ENCODE measurements at places on chromosomes 2 and 18.
A peak's percentile ranks its signal among the peaks of the same experiment; 100 is the strongest.

DNA sequence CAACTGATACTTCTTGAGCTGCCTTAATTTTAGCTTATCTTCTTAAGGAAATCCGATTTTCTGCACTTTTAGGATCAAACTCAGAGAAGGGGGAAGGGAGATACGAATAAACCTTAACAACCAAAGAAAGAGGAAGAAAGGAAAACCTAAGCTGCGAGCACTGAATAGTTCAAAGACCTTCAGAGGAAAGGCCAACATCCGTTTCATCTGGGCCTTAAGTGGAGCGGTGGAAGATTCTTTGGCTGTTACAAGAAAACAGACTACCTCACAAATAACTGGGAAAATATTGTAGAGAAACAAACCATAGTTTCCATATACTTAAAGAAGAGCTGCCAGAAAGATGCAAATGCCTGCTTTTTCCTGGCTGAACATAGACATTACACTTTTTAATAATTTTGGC, 43.6 kb downstream of the VIT start:
- H3K4me3 ChIP-seq, result no peak overlapping the region
- no peak overlapping the region for H3K27ac ChIP-seq
- no peaks in the 10 kb centered on the region for H3K36me3 ChIP-seq
- DNase-seq, result no peak
- H3K27me3 ChIP-seq, result no peaks in the 10 kb centered on the region
- no peaks in the 10 kb centered on the region for H3K4me1 ChIP-seq

GRCh38 chr2:109345091-109345490, 216.1 kb downstream of the SH3RF3 start:
- H3K4me1 ChIP-seq, result peaks cover 16% of the 10 kb centered on the region
- no peak overlapping the region for H3K27ac ChIP-seq
- no peak overlapping the region for H3K4me3 ChIP-seq
- H3K36me3 ChIP-seq, result no peaks in the 10 kb centered on the region
- H3K27me3 ChIP-seq, result no peaks in the 10 kb centered on the region
- no peak for DNase-seq

- DNase-seq, result peak; percentile 85
- H3K36me3 ChIP-seq, result peaks cover 5% of the 10 kb centered on the region
- no peak overlapping the region for H3K4me3 ChIP-seq
- H3K27me3 ChIP-seq, result no peaks in the 10 kb centered on the region
- peaks cover 26% of the 10 kb centered on the region for H3K4me1 ChIP-seq
Observed at GRCh38 chr2:47488870-47489584, 86.1 kb downstream of the MSH2 start.

- no peak overlapping the region for H3K4me3 ChIP-seq
- DNase-seq, result no peak
- no peaks in the 10 kb centered on the region for H3K27me3 ChIP-seq
- H3K27ac ChIP-seq, result no peak overlapping the region
Observed at GRCh38 chr18:62610351-62610700, 87.5 kb downstream of the ZCCHC2 start.

- H3K4me3 ChIP-seq, result no peak overlapping the region
- no peaks in the 10 kb centered on the region for H3K36me3 ChIP-seq
- no peaks in the 10 kb centered on the region for H3K27me3 ChIP-seq
- no peak for DNase-seq
- no peak overlapping the region for H3K27ac ChIP-seq
Observed at GRCh38 chr2:53334610-53335009, 433.0 kb upstream of the CHAC2 start.

GRCh38 chr2:195861821-195862220, 204.8 kb downstream of the SLC39A10 start:
- no peaks in the 10 kb centered on the region for H3K27me3 ChIP-seq
- no peak for DNase-seq
- no peaks in the 10 kb centered on the region for H3K4me1 ChIP-seq
- H3K27ac ChIP-seq, result no peak overlapping the region
- H3K4me3 ChIP-seq, result no peak overlapping the region
- no peaks in the 10 kb centered on the region for H3K36me3 ChIP-seq

- DNase-seq, result no peak
- no peaks in the 10 kb centered on the region for H3K36me3 ChIP-seq
- no peaks in the 10 kb centered on the region for H3K27me3 ChIP-seq
- no peak overlapping the region for H3K4me3 ChIP-seq
Observed at GRCh38 chr18:58580623-58581022, 48.3 kb downstream of the ALPK2 start.

DNA sequence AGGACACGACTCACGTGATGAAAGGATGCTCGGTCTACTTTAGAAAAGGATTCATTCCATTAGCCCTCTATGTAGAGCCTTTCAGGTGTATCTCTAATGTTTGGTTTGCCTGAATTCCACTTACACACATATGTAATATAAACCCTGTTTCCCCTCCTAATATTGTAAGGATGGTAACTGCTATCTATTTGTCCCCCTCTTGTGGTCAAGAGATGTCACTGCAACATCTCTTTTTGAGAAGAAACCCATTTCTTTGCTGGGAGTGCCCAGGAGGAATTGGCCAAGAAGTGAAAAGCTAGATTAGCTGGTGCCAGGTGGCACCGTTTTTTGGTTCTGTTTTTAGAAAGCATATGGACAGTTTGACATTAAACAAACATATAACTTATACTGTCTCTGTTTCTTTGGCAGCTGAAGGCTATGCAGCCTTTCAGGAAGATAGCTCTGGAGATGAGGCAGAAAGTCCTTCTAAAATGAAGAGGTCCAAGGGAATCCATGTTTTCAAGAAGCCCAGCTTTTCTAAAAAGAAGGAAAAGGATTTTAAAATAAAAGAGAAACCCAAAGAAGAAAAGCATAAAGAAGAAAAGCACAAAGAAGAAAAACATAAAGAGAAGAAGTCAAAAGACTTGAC, 41.2 kb downstream of the RALBP1 start:
- DNase-seq, result no peak
- H3K27me3 ChIP-seq, result no peaks in the 10 kb centered on the region
- no peak overlapping the region for H3K4me3 ChIP-seq
- H3K27ac ChIP-seq, result no peak overlapping the region
- peaks cover 34% of the 10 kb centered on the region for H3K36me3 ChIP-seq

- H3K36me3 ChIP-seq, result no peaks in the 10 kb centered on the region
- H3K27ac ChIP-seq, result no peak overlapping the region
- H3K27me3 ChIP-seq, result no peaks in the 10 kb centered on the region
- no peaks in the 10 kb centered on the region for H3K4me1 ChIP-seq
- no peak overlapping the region for H3K4me3 ChIP-seq
Observed at GRCh38 chr2:143617803-143618415, 488.7 kb downstream of the ARHGAP15 start.

- no peak for DNase-seq
- H3K4me1 ChIP-seq, result no peaks in the 10 kb centered on the region
- H3K36me3 ChIP-seq, result peaks cover 42% of the 10 kb centered on the region
- no peak overlapping the region for H3K4me3 ChIP-seq
Observed at GRCh38 chr2:156574112-156574511, 137.9 kb downstream of the GPD2 start.

DNA sequence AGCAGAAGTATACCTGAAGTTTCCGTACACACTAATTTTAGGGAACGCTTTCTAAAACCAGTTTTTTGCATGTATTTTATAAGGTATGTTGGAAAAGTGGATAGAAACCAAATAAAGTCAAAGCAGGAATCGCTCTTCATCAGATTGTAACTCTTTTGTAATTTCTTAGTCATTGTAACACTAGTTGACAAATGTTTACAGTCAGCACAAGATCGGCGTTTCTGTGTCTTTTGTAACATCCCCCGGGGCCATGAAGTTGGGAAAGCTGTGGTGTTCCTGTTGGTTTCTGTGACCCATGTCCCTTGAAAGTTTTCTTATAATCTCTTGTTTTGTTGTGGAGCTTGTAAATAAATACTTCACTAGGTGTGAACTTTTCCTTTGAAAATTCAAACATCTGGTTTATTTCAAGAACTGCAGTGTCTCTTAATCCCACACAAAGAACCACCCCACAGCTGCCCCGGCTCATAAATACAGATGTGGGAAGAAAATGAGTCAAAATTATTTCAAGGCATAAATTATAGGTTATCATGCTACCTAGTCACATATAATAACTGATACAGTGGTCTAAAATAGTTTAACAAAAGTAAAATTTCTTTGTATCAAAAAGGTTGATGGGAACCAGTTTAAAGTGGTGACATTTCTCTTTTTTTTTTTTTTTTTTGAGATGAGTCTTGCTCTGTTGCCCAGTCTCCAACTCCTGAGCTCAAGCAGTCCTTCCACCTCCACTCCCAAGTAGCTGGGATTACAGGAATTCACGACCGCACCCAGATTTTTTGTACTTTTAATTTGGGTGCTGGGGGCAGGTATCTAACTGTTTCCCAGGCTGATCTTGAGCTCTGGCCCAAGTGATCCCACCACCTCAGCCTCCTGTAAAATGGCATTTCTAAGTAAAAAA, 751 bp upstream of the NMI start:
- peak overlapping the region; percentile 56 for H3K27ac ChIP-seq
- H3K4me3 ChIP-seq, result peak overlapping the region; percentile 84
- DNase-seq, result no peak
- no peaks in the 10 kb centered on the region for H3K27me3 ChIP-seq
- no peaks in the 10 kb centered on the region for H3K36me3 ChIP-seq

DNA sequence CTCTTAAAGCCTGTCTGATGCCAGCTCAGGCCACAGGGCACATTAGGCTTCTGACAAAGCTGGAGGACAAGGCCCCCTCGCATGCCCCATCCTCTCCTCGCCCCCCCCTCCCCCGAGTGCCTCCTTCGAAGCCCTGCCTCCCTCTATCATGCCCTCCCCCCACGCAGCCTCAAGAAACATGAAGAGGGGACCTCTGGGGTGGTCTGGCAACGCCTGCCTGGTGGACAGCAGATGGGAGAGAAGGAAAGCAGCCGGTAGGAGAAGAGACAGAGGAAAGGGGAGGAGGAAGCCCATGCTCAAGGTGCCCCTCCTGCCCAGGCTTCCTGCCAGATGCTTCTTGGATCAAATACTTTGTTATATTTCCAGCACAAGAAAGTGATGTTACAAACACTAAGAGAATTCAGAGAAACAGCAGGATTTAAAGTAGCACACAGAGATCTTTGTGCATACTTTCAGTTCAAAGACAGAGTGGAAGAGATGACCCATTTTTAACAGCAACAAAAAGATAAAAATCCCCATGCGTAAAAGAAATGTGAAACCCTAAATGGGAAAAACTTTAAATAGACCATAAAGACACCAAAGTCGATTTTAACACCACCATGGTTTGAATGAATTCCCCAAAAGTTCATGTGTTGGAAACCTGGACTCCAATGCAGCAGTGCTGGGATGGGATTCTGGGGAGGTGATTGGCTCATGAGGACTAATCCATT, 19.0 kb downstream of the BOK start:
- DNase-seq, result no peak
- H3K27ac ChIP-seq, result no peak overlapping the region
- H3K36me3 ChIP-seq, result 0 out of 2 replicates have a peak, but pooled peaks cover 6% of the 10 kb centered on the region
- H3K4me3 ChIP-seq, result no peak overlapping the region

GRCh38 chr2:29567906-29568520, 353.4 kb downstream of the ALK start:
- H3K27ac ChIP-seq, result no peak overlapping the region
- DNase-seq, result no peak
- no peak overlapping the region for H3K4me3 ChIP-seq
- no peaks in the 10 kb centered on the region for H3K4me1 ChIP-seq
- H3K36me3 ChIP-seq, result no peaks in the 10 kb centered on the region

DNA sequence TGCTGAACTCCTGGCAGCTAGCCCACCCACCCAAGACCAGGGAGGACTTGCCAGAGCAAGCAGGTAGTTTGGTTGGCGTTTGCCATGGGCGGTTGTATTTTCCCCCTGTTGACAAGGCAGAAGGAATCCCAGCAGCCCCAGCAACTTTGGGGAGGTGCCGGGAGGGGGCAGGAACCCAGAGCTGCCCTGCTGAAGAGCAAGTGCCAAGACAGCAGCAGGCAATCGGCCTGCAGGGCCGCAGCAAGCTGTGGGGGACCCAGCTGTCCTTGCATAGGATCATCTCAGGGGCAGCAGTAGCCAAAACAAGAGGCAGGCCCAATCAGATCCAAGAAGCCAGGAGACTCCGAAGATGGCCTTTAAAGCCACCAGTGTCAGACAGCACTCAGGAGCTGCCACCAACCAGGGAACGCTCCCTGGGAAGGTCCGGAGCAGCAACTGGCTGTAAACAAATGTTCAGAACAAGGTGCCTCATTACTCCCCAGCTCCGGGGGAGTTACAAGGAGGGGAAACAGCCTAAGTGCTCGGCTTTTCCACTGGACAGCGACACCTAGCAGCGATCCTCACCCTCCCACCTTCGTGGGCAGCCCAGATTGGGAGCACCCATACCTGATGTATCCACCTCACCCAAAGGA, 2.1 kb downstream of the ST8SIA5 start:
- no peaks in the 10 kb centered on the region for H3K4me1 ChIP-seq
- H3K27ac ChIP-seq, result no peak overlapping the region
- no peak for DNase-seq
- H3K4me3 ChIP-seq, result no peak overlapping the region
- no peaks in the 10 kb centered on the region for H3K36me3 ChIP-seq

DNA sequence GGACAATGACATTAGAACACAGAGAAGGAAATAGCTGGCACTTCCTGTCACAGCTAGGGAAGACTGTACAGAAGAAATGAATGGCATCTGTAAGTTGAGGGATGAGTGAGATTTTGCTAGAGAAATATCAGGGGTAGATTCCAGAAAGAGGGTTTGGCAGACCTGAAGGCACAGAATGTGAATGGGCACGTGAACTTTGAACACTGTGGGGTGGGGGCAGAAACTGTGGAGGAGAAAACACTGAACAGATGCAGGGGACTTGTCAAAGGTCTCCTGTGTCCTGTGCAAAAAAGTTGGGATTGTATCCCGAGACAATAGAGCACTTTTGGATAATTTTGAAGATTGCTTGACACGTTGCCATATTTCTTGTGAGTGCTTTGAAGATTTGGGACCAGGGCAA, 88.0 kb downstream of the PPP1R1C start:
- no peaks in the 10 kb centered on the region for H3K36me3 ChIP-seq
- H3K27ac ChIP-seq, result no peak overlapping the region
- no peak overlapping the region for H3K4me3 ChIP-seq
- H3K4me1 ChIP-seq, result peaks cover 18% of the 10 kb centered on the region
- no peak for DNase-seq
- H3K27me3 ChIP-seq, result no peaks in the 10 kb centered on the region

DNA sequence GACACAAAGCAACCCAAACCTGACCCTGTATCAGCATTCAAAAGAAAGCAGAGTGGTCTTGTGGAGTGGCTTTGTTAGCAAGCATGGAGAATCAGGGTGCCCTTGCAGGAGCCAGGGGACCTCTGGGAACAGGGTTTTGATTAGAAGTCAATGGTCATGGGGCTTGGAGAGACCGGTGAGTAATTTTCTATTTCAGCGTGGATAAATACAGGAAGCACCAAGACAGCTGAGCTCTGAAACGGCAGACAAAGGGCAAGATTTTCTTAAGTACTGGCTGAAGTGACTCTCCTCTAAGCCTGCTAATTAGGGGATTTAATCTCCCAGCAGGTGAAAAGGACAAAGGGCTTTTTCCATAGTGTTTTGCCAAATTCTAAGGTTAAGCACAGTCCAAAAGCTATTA, 78.0 kb upstream of the GAREM1 start:
- no peak overlapping the region for H3K4me3 ChIP-seq
- no peaks in the 10 kb centered on the region for H3K27me3 ChIP-seq
- no peak overlapping the region for H3K27ac ChIP-seq
- DNase-seq, result no peak

DNA sequence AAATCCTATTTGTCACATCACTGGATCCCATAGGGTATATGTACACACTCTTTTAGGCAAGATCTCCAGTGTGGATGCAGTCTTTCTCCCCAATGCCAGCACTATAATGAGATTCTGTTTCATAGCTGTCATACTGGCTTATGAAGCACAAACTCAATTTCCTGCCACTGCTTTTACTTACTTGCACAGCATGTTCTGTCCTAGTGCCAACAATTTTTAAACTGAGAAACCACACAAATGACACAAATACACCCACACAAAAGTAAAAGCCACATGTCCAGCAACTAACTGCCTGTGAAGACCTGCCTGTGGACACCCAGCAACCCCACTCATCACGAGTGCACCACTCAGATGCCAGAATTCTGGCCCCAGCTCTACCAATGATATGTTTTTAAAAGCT, 29.6 kb upstream of the RNU4ATAC start:
- no peak for DNase-seq
- peak overlapping the region; percentile 100 for H3K27ac ChIP-seq
- H3K27me3 ChIP-seq, result no peaks in the 10 kb centered on the region

All from RWPE2 (cell line).